ENCODE measurements at places on chromosomes 4 and X.

- no peak for DNase-seq
Measured at GRCh38 chr4:6900181-6900812, 9.3 kb upstream of the TBC1D14 start.

DNA sequence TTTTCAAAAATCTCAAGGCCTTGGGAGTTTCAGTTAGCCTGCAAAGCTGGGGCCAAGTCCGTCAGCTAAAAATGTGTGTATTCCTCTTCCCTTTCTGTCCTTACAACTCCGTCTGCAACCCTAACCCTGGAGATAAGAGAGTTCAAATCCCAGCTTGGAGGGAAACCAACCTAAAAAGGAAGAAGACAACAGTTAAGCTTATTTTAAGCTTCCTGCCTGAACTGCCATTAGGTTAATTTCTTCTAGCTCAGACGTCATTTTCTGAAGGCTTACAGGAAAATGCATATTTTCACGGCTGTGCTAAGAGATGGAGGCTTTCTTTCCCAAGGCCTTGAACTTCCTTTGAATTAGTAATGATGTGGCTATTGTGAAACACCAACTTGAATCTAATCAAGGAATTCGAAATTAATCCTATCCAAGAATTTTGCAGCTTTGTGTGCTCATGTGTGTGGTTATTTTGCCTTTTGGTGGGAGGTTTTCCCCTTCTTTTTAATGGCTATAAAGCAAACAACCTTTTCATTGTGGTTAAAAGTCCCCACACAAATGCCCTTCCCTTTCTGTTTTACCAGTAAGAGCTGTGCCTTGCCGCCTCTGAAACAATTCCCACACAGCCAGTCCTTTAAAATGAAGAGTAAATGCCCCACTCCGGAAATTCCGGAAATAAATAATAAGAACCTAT, 103.5 kb downstream of the IRF2 start:
- no peak for DNase-seq

DNA sequence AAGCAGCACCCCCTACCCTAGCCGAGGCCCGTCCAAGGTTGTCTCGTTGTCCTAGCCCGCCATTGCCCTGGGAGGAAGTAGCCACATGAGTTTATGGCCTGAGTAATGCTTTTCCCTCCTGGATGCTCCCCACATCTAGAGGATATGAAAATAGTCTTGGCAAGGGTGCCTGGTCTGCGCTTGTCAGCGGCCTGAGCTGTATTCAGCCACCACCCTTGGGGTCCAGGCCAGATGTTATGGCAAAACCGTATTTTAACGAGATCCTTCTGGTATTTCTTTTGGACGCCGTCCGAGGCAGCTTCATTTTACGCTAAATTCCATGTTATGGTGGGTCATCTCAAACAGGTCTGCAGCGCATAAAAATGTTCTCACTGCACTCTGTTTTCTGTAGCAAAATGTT, 89.3 kb downstream of the GPR143 start:
- DNase-seq: no peak

- DNase-seq: no peak
Measured at GRCh38 chr4:176653401-176654220, 139.1 kb downstream of the VEGFC start.

DNA sequence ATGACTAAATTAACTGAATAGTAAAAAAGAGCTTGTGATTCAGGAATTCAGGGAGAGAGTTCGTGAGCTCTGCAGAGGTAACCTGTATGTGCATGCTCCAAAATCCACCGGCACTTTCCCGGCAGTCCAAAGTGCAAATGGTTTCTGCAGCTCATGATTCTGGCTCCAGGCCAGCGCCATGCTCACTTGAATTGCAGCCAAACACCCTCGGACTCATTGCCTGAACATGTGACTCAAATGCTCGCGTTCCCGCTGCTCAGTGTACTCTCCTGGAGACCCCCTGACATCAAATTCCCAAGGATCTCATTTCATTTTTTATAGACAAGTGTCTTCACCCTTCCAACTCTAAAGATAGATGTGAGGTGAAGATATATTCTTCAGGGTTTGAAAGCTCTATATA, 44.1 kb upstream of the SH3RF1 start:
- no peak for DNase-seq

DNA sequence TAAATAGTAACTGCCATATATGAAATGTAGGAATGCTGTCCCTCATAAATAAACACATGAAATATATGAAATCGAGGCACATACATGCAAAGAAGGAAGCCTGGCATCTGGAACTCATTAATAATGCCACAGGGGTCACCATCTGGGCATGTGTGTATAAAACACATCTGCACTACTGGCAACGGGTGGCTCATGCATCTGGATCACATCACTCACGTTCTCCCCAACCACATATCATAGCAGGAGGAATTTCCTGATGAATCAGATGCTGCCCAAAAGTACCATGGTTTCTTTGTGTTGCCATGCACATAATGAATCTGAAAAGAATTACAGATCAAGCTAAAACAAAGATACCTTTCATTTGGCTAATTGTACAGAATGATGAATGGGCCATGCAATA, 28.6 kb downstream of the RNF175 start:
- DNase-seq: no peak
